Bronchial epithelial cell (primary cell): ENCODE measurements at places on chromosomes 12 and 14. TPM values are rescaled to one million over a fixed set of nuclear protein-coding genes. Genes with fewer than 3 reads are reported as not detected.

- DNase-seq, result peak; percentile 66
Observed at GRCh38 chr12:1993871-1994371, 10.3 kb downstream of the DCP1B start.

- DNase-seq, result peak; percentile 73
Observed at GRCh38 chr12:88553941-88554658, 26.2 kb downstream of the KITLG start.

DNA sequence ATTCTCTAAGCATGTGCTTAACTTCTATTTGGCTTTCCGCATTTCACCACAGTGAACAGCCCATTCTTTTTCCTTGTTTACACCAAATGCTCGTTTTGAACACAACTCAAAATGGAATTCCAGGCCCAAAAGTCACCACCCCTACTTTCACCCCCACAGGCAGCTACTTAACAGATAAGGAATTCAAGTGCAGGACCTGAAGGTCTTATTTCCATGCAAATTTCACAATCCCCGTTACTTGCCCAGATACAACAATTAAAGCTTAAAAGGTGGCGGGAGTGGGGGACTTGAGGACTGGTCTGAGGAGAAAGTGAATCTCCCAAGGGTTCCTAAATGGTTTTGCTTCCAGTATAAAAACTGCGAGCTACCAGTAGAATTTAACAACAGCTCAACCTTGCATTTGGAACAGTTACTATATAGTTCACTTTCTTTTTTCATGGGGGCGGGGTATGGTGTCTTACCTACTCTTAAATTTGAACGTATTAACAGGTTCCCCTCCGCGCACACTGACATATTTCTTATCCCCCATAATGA is 3.7 kb downstream of the USP44 start:
- peak; percentile 25 for DNase-seq

The CARMIL3 gene
- total RNA-seq, result 0.13 TPM in 1 of 2 replicates, not detected in the other

- peak; percentile 35 for DNase-seq
Observed at GRCh38 chr12:94650143-94651056, at the start of gene TMCC3. TSS of gene TMCC3 (minus strand) at chr12:94650557. CDS start at chr12:94650430, 127 bp downstream.

GRCh38 chr14:93266127-93266526 is 59.1 kb downstream of the UBR7 start:
- DNase-seq, result no peak

- DNase-seq, result no peak
Observed at GRCh38 chr12:83156815-83157214, 470.1 kb downstream of the TMTC2 start.

The MGST1 gene
- 66.1 and 87.7 TPM in 2 replicates for total RNA-seq

DNA sequence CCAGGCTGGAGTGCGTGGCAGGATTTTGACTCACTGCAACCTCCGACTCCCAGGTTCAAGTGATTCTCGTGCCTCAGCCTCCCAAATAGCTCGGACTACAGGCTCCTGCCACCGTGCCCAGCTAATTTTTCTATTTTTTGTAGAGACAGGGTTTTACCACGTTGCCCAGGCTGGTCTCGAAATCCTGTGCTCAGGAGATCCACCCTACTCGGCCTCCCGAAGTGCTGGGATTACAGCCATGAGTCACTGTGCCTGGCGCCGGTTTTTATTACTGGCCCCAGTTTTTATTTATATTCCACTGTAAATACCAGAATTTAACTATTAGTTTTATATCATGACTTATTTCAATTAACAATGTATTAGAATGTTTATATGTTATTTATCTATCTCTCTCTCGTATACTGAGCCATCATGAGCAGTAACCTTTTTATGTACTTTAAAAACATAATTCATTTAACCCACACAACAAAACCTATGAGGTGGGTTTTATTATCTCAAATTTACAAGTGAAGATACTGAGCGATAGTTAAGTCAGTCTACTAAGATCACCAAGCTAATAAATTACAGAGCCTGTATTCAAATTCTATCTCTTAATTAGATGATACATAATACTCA is 47.8 kb downstream of the HECTD1 start:
- DNase-seq, result no peak

The CLEC12A gene
- not detected in 2 replicates for total RNA-seq

GRCh38 chr12:113359133-113359938 is 949 bp downstream of the PLBD2 start:
- DNase-seq, result no peak

DNA sequence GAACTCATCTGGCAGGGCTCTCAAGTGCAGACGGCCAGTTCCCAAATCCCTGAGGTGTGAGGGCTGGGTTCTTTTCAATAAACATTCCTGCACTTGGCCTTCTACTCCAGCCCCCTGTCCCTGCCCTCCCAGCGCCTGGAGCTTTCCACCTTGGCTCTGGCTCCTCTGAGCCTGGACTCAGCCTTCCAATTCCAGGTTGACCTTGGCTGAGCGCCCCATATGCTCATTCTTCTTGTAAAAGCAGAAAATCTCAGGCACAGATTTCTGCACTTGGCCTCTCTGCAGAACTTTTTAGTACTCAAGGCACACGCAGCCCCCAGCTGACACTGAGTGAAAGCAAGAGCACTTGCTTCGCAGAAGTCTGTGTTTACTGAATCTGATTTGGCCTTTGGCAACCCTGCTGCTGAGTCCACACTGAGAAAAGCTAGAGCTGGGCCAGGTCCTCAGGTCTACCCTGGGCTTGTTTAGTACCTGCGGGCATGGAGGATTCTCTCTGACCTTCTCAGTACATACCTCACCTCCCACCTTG is 222.7 kb downstream of the MSRB3 start:
- no peak for DNase-seq

The ABCC9 gene
- 0.79 and 2.4 TPM in 2 replicates for total RNA-seq

- no peak for DNase-seq
Observed at GRCh38 chr12:70885956-70886355, 34.6 kb downstream of the PTPRR start.

The ISM2 gene
- total RNA-seq, result not detected in 2 replicates

DNA sequence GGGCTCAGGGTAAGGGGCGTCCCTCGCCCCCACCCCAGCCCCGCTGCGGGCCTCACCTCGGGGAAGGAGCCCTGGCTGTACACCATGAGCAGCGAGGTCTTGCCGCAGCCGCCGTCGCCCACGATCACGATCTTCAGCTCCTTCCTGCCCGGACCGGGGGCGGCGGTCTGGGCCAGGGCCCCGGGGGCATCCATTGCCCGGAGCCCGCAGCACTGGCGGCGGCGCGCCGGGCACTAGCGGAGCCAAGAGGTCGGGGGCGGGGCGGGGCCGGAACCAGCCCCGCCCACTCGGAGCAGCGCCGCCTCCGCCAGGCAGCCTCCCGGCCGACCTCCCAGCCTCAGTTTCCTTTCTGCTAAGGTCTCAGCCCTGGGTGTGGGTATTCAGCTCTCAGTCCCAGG is at the start of gene RHOF:
RHOF (minus strand) TSS at position 249 of the 398 bp plus-strand sequence; CDS start at position 194, 55 bp downstream.
- no peak for DNase-seq

GRCh38 chr12:332581-333205 is 56.4 kb downstream of the KDM5A start:
- DNase-seq, result peak; percentile 71
